Midbrain (tissue), 1 donor: ENCODE measurements at places on chromosomes 5 and 9.

DNA sequence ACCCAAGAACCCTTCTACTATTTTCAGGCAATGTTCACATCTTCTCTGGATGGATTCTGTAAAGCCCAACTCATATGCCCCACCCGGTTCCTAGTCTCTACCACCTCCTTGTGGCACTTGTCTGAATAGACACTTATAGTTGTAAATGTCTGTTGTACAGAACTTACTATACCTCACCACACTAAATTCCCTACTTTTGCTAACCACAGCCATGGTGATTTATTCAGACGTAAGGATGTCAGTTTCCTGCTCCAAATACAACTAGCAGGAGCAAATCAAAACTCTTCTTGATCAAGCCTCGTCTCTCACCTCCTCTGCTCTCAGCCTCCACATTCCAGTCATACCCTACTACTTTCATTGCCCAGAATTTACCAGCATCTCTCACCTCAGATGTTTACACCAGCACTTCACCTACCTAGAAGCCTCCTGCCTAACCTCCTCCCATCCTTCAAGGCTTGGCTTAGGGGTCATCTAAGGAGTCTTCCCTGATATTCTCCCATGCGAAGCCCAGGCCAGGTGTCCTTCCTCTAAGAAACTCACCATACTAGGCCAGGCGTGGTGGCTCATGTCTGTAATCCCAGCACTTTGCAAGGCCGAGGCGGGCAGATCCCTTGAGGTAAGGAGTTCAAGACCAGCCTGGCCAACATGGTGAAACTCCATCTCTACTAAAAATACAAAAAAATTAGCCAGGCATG, 75.5 kb downstream of the MAPKAP1 start:
- peak; percentile 27 for DNase-seq

- no peak for DNase-seq
Observed at GRCh38 chr5:181281077-181281983, 20.4 kb upstream of the TRIM52 start.

DNA sequence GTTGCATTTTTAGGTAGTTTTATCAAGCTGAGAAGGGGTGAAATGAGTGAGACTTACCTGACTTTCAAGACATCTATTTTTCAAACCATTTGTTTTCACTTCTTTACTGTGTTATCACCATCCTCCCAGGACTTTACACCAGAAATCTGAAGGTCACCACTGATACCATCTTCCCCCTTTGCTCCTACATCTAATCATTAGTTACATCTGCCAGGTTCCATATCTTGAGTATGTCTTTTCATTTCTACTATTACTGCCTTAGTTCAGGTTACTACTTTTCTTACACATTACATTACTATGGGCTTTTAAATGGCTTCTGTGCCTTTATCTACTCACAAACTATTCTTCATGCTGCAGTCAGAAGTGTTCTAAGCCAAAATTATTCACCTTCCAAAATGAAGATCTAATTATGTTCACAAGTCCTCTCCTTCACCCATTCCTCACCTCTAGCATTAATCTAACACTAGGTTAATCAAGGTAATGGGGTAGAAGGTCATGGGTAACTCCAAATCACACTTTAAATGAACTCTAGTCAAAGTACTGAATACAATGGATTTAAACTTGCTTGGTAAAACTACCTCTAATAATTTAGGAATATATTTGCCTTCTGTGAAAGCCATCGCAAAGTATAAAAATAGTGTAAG, 2.1 kb upstream of the HSDL2 start:
- no peak for DNase-seq

GRCh38 chr9:102456562-102456961, 538.6 kb upstream of the CYLC2 start:
- DNase-seq, result no peak

DNA sequence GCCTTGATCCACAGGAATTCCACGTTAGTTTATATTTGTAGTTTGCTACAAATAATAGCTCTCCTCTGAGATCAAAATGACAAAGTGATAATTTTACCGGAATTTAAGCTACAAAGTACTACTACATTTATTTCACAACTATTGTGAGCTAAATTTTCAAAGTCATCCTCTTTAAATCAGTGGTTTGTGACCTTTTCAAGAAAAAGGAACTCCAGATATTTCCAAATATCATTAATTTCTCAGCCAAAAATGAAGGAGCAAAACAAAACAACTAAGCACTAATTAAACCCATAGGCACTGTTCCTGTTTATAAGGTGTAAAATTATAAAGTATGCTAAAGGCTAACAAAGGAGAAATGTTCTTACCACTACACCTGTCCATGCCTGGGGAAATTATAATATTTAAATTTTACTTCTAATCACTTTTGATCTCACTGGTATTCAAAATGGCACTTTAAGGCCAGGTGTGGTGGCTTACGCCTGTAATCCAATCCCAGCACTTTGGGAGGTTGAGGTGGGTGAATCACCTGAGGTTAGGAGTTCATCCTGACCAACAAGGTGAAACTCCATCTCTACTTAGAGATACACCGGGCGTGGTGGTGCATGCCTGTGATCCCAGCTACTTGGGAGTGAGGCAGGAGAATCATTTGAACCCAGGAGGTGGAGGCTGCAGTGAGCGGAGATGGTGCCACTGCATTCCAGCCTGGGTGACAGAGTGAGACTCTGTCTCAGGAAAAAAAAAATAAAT, 77.5 kb downstream of the CEMIP2 start:
- DNase-seq, result no peak

DNA sequence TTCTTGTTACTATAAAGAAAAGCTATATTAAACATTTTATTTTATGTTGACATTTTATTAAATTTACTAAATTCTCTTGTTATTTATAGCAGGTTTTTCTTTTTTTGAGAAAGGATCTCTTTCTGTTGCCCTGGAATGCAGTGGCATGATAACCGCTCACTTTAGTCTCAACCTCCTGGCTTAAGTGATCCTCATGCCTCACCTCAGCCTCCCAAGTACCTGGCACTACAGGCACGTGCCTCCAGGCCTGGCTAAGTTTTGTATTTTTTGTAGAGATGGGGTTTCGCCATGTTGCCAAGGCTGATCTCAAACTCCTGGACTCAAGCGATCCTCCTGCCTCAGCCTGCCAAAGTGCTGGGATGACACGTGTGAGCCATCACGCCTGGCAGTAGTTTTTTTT, 280.2 kb upstream of the C9orf72 start:
- DNase-seq, result no peak

DNA sequence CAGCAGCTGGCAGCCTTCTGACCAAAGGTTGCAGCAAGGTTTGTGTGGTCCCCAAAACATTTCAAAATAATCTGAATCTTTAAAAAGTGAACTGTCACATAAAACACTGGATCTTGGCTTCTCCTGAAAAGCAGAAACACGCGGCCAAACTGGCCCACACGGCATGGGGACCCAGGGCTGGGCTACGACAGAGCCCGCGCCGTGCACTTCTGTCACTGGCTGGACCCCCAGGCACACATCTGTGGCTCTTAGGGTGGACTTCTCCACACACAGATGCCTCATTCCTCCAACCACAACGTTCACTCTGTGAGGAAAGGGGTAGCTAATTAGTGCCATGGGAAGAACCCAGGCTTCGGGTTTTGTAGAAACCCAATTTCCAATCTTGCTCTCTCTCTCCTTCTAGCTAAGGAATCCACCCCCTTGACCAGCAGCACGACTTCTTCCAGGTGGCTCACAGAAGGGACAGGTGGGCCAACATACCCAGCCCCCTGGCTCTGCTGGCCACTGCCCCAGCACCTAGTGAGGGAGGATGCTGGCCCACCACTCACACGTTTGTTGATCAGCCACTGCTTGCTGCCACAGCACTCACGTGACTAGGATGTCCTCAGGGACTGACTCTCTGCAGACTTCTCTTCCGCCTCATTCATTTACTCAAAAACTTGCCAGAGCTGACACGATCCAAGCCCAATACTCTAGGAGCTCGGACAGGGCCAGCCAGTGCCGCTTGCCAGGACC, 17.9 kb downstream of the LMAN2 start:
- DNase-seq, result no peak

DNA sequence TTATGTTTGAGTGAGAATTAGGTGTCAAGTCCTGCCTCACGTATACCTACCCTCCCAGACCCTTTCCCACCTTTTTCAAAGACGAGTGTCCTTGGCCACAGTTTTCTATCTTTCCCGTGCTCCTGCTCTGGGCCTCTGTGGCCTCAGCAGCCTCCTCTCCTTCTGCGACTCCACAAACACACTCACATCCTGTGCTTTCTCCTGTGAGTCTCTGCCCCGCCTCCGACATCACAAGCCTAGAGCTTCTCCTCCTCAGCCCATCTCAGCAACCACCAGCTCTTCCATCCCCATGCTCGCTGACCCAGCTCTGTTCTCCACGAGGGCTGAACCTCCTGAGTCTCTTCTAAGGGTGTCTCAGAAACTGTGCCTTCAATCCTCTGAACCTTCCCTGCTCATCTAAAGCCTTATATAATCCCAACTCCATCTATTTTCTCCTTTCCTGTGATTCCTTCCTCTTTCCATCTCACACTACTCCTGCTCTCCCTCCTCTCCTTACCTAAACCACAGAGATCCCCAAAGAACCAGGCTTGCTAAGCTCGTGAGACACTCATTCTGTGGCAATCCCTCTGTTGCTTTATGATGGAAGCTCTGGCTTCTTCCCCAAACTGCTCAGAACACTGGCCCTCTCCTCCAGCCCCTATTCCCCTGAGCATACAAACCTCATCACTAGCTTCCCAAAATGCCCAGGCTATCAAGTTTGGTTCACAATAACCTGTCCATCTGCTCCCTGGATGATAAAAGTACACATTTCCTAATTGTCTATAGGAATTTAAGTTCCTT, 55.2 kb downstream of the RASEF start:
- DNase-seq, result no peak

- no peak for DNase-seq
Observed at GRCh38 chr5:158879993-158880392, 219.7 kb downstream of the EBF1 start.

DNA sequence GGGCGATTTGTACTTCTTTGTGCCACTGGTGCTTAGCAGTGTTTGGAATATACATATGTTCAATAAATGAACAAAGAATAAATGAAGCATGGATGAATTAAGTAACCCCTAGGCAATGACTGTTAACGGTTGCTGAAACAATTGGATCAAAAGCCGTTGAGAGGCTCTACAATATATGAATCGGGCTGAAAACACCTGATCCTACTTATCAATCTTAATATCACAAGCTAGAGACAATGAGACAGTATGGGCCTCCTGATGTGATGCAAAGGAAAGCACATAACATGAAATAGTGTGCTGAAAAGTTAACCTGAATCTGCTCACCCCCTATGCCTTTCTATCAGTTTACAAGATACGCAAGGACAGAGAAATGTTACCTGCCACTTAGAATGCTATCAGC, 410.3 kb upstream of the RGMB start:
- DNase-seq, result no peak

GRCh38 chr5:173235499-173236394, 741 bp upstream of the NKX2-5 start:
- no peak for DNase-seq

DNA sequence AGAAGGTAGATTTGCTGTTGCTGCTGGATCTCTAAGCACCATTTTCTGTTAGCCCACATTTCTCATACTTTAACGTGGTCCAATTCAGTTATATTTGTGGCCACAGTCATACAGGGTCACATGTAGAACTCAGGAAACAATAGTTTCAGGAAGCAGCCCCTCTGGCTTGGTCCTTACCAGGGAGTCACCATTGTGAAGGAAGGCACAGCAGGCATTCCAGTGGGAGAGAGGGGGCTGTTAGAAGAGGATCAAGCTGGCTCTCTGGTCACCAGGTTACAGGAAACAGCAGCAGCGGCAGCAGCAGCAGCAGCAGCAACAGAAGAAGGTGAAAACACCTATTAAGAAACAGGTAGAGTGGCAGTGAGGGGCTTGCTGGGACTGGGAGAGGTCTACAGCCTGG, 14.5 kb downstream of the C9orf43 start:
- no peak for DNase-seq

GRCh38 chr9:125049212-125050049, 93.9 kb downstream of the SCAI start:
- DNase-seq, result peak; percentile 4

GRCh38 chr5:87876616-87877015, 392.0 kb downstream of the TMEM161B start:
- no peak for DNase-seq

DNA sequence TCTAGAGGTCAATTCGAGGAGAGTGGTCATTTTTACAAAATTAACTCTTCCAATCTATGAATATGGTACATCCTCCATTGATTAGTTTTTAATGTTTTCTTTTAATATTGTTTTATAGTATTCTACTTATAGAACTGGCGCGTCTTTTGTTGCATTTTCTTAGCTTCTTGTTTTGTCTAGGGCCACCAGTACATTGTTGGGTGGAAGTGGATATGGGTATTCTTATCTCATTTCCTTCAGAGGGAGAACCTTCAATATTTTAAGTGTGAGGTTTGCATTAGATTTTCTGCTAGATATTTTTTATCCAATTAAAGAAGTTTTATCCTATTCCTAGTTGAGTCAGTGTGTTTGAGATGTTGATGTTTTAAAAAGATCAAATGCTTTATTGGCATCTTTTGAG, 69.8 kb downstream of the RPS23 start:
- no peak for DNase-seq

GRCh38 chr9:38228331-38229103, 159.5 kb upstream of the SHB start:
- DNase-seq, result no peak

DNA sequence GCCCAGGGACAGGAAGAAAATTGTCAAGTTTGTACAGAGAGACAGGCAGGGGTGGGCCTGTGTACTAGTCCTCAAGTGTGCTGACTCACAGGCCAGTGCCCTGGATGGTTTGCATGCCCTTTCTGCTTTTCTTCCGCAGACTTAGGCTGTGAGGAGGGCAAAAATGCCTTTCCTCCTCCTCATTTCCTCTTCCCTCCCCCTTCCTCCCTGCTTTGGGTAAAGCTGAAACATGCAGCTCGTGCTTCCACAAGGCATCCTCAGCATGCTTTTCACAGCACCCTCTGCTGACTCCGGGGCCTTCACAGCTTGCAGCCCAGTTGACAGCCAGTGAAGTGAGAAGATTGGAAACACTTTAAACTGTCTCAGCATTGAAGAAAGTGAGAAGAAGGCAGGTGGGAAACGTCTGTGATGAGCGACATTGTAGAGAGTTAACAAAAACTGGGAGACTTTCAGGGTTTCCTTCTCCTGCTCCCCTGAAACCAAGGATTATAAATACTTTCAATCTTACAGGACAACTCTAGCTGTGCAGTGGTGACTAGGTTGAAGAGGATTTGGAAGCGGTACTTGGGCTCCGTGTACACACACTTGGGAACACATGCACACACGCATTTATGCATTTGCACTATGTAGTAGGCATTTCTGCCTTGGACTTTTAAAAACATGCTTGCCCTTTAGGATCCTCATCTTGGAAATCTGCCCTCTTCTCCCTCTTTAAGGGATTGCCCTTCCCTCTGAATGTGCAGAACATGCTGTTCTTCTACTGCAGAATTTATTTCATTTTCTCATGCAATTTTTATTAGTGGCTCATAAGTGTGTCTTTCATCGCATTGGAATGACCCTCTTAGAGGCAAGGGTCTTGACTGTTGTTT, 138.8 kb downstream of the GRIA1 start:
- peak; percentile 7 for DNase-seq
